Fibroblast of skin of left quadriceps (primary cell): ENCODE measurements at places on chromosomes 2 and 18.
A peak's percentile ranks its signal among the peaks of the same experiment; 100 is the strongest.

DNA sequence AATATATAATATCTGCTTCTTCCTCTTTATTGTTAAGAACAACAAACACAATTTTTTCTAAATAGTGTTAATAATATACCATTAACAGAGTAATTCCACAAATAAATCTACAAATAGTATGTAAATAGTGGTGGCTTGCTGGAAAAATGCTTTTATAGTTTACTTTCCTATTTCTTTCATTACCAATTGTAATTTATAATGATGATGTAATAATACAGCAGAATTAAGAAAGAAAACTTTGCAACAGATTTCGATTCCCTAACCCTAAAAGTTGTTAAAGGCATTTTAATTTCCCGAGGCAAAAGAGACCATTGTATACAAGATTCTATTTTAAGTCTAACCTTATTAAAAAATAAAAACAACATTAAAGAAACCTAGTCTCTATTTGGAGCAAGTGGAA lies 307.9 kb downstream of the CCDC178 start:
- no peak for DNase-seq

DNA sequence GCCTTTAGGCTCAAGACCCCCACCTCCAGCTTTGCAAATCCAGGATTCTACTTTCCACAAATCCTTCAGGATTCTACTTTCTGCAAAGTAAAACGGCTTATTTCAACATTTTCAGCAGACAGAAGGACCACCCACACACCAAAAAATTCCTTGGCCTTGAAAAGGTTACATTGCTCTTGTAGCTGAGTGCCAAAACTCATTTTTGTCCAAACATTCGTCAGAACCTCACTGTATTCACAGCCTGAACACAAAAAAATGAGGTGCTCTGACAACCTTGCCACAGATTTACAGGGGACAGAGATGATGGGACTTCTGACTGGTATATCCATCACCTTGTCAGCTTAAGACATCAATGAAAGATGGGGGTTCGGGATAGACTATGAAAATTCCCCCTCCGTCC lies 63.0 kb upstream of the COX7A2L start:
- peak; percentile 39 for DNase-seq

DNA sequence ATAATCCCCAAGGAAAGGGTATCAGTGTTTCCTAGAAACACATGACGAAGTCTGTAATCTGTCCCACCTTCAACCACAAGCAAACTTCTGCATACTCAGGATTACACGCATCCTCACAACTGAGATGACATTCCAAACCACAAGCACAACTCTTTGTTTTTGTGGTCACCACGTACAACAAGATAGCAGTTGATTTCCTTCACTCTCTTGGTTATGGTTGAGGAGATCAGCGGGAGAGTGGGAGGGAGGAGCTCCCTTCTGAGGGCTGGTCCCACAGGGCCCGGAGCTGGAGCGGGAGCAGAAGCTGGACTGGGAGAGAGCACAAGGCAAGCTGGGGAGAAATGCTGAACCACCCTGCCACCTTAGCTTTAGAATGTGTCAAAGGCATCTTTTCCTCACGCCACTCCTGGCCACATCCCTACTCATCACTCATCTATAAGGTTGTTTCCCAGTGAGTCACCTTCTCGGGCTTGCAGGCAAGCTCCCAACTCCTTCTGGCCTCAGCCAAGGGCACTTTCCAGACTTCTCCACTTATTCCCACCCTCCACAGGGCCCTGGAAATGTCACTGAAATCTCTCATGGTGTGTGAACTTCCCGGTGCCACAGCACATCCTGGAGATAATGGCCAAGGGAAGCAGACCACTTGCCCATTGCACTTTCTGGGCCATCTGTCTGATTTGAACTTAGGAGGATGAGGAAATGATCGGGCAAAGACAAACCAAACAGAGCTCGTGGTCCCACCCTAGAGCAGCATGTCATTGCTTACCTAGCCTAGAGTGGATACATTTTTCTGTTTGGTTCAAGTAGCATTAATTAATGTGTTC lies 98.9 kb upstream of the LGALSL start:
- DNase-seq = peak; percentile 51

DNA sequence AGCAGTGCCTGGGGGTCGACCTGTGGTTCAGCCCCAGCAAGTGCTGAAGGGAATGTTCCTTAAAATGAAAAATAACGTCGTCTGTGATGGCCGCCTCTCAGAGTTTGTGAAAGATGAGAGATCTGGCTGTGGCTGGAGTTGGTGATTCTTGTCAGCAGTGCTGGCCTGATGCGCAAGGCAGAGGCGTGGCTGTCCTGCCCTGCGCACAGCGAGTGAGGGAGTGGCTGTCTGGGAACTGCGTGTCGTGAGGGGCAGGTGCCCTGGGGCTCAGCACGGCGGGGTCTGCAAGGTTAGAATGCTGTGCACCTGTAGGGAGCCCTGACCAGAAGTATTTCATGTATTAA lies 8.8 kb downstream of the NFATC1 start:
- no peak for DNase-seq

DNA sequence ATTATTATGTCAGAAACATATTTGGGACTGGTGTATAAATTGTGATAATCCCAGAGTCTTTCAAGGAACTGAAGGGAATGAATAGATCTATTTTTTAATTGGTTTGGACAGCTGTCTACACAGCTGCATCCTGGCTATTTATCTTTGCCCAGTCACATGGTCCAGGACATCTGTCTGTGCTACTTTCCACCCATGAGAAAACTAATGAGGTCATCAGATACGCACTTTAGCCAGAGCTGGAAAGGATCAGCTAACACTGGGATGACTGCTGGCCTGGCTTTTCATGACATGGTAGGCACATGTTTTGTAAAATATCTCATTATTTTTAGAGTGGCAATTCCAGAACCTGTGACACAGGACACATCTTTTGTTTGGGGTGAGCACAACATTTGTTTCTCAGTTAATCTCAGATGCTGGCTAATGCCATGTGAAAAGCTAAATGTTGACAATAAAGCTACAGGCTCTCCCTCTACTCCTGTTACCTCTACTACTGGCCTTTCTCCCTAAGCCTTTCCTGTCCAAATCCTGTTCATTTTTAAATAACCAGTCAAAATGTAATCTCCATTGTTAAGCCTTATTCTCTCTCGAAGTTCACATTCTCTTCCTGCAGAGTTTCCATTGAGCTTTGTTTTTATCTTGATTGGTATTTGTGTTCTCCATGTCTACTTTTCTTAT lies 500.7 kb downstream of the RIT2 start:
- no peak for DNase-seq

DNA sequence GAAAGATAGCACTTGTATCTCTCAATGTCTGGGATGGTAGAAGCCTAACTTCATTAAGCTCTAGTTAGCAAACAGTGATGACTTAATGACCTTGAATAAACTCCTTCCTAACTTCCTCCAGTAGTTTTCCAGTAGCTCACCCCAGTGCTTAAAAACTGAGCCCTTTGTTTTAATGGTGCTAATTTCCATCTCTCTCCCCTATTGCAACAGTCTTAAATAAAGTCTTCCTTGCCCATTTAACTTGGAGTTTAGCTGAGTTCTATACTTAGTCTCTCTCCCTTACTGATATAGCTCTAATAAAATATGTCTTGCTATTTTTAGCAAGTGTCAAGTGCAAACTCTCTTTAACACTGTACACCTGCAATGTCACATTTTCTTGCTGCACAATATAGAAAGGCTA lies 267.0 kb downstream of the CCDC85A start:
- no peak for DNase-seq

GRCh38 chr2:238820916-238821315 lies 27.0 kb upstream of the TWIST2 start:
- DNase-seq = peak; percentile 54

- DNase-seq = no peak
These were observed 24.1 kb downstream of the COLEC11 start for GRCh38 chr2:3619033-3619432.

DNA sequence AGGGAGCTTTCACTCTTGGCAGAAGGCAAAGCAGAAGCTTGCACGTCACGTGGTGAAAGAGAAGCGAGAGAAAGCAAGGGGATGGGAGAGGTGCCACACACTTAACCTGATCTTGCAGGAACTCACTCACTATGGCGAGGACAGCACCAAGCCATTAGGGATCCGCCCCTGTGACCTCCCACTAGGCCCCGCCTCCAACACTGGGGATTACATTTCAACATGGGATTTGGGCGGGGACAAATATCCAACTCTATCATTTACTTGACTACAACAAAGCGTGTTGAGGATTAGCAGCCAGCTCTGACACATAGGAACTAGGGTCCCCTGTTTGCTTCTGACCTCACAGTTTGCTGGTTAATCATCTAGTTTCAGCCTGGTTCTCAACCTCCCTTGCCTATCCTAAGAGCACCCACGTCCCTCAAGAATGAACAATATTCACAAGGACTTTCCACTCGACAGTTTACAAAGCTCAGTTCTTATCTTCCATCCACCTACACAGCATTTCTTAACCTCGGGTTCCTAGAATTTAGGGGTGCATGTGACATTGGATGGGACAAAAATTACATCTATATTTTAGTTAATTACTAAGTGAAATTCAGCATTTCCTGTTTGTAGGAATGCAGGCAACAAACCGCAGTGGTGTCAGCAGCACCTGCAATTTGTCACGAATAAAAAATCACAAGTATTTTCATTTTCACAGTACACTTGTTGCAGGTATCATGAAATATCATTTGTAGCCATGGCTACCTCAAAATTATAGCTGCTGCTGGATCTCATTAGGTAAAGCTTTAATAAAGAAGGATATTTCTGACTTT lies 36.0 kb downstream of the LBH start:
- DNase-seq = no peak

GRCh38 chr2:9102861-9103662 lies 99.6 kb upstream of the MBOAT2 start:
- no peak for DNase-seq

DNA sequence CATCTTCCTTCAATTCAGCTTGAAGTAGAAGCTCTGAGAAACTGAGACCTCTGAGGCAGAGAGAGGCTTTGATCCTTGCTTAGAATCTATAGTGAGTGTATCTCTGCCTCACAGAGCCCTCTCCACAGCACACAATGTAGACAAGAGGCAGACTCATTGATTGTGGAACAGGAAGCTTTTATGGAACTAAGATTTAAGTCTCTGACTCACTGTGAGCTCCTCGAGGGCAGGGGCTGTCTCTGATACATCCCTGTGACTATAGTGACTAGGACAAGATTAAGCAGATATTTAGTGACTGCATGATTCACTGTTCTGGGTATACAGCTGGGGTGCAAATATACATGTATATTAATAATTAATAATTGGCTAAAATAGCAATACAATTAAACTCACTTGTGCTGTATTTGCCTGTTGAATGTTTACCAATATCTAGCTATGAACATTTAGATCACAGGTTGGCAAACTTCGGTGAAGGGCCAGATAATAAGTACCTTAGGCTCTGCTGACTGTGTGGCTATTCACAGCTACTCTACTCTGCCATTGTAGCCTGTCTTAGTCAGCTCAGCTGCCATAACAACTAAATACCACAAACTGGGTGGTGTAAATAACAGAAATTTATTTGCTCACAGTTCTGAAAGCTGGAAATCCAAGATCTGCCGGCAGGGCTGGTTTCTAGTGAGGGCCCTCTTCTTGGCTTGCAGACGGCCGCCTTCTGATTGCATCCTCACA lies 54.4 kb downstream of the ARHGEF4 start:
- DNase-seq = no peak

DNA sequence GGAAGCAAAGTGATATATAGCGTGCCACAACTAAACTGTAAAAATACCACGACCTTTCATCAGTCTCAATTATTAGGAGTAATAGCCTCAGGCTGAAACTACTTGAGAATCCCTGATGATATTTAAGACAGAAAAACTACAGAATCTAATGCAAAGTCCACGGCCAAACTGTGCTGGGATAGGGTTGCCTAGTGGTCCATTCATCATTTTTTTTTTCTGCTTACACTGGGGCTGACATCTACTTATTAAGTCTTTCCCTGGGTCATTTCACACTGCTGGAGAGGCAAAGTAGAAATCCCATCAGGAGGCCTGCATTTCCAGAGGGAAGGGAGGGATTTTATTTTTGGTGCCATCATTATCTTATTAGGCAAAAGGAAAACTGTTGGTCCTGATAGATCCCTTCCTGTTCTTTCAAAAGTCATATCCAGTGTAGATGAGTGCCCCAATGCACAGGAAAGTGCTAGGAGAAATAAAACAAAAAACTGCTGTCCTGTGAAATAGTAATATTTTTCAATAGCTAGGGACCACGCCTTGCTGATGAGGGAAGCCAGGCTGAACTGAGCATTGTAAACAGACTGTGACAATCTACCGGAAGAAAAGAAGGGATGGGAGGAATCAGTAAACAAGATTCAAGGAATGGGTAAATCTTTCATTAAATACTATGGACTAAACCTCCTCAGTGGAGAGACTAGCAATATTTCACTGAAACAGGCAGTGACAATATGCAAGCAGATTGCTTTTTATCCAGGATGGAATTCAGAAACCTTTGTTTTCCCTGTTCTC lies 644.3 kb downstream of the IRS1 start:
- no peak for DNase-seq

GRCh38 chr18:79556829-79557585 lies 122.6 kb upstream of the CTDP1 start:
- DNase-seq = no peak

DNA sequence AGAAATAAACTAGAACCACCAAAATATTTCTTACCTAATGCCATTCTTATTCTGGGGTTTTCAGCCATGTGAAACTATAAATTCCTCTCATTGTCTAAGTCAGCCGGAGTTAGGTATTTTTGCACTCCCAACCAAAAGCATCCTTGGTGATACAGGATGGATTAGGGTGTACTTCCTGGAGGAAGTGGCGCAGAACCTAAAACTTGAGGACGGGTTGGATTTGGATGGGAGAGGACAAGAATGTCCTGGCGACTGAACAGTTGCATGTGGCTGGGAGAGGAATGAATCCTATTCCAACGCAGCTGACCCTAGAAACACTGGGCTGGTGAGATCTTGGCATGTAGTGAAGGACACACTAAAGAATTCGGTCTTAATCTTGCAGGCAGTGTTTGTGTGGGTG lies 58.5 kb downstream of the E2F6 start:
- DNase-seq = no peak

DNA sequence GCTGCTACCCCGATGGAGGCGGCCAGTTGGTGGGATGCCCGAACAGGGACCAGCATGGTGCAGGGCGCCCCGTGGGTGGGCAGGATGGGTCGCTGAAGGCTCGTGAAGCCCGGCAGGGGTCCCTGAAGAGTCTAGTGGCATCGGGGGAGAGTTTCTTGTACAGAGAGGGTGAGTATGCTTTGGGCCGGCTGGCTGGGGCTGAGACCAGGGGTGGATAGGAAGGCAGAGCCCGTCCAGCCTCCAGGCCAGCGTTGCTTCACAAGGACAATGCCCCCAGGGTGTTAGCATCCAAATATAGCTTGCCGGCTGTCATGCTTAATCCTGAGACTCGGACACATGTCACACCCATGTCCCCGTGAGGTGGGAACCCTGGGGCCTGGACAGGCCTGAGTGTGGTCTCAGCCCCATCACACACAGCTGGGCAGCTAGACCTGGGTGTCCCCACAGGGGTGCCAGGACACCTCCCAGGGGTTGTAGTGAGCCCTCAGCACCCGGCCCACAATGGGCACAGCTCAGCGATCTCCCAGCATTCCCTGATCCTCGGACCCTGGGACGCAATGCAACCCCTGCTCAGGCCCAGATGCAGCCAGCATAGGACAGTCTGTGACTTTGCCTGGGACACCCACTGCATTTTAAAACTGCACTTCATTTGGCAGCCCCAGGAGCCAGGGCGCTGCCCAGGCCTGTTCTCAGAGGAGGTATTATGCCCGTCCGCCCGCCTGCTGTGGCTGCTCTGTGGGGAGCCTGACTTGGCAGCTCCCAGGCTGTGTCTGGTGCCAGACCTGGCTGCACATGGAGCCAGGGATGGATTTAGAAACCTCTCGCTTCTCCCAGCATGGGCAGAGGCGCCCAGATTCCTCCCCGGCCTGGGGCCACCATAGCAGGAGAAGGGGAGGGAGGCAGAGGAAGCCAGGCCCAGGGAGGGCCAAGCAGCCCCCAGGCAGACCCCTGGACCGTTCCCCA lies 36.4 kb downstream of the RAMP1 start:
- DNase-seq = no peak
